ENCODE measurements at places on chromosomes 4 and X. TPM values are rescaled to one million over a fixed set of nuclear protein-coding genes. Genes with fewer than 3 reads are reported as not detected.

- no peak for DNase-seq
Observed at GRCh38 chr4:39348371-39349315, 17.5 kb downstream of the RFC1 start.

GRCh38 chr4:108092288-108092687, 76.4 kb downstream of the LEF1 start:
- no peak for DNase-seq

DNA sequence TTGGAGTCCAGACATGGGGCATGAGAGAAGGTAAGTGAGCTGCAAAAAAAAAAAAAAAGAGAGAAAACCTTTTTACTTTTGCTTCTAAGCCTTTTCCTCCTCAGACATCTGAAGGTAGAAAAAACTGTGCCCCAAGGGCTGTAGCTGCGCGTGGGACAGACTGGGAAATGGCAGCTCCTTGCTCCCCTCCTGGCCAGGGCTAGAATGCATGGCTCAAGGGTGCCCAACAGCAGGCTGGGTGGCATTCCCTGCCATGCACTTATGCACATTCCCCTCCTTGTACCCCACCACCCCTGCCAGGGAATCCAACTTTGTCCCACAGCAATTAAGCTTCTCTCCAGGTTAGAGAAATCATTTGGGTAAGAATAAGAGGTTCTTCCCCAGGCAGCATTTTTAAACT, 421.2 kb downstream of the TRAM1L1 start:
- no peak for DNase-seq

DNA sequence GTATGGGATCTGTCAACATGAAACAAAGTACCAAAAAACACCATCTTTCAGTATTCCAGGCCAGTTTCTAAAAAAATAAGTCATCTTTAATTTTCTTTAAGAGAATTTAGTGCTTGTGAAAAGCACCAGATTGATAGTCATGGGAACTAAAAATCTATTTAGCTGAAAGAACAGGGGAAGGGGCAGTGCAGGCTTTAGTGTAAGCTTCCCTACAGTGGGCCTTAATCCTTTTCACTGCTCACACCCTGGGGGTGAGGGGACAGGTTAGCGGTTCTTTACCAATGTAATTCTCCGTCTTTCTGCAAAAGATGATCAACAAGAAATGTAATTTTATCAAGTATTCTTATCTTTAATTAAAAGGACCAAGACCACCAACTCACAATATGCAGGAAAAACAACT, 47.1 kb downstream of the CHIC2 start:
- no peak for DNase-seq

GRCh38 chrX:1453951-1454785, 1.5 kb upstream of the ASMTL start:
- no peak for DNase-seq

- no peak for DNase-seq
Observed at GRCh38 chr4:182748949-182749348, 168.2 kb downstream of the DCTD start.

- DNase-seq = no peak
Observed at GRCh38 chr4:17427991-17428390, 83.9 kb downstream of the QDPR start.

DNA sequence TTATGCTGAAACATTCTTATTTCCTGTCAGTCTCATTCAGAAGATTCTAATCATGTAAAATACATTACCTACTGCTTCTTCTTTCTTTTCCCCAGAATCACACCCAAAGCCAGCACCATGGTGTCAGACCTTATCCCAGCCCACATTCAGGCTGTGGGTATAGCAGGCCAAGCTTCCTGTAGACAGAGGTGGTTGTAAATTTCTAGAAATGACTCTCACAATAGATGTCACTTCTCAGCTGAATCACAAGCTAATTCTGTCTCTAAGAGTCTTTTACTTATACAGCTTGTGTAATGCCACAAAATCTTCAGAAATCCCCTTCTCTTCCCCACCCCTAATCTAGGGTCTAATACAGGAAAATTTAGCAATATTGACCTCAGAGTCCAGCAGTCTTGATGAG, 239.6 kb downstream of the PARM1 start:
- DNase-seq = no peak

DNA sequence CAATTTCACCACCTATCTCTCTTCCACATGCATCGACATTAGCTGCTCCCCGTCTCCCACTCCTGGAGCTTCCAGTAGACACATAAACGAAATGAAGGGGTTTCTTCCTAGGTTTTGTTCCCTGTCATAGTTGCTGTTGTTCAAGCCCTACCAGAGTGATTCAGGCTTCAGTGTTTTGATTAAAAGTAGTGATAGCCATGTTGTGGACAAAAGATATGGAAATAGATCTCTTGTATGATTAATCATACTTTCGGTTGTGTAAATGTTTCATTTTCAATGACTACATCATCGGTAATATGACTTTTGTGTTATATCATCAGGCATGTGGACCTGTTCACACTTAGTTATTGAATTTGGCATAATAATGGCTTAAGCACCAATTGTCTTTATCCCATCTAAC, 96.5 kb upstream of the KLF3 start:
- no peak for DNase-seq

DNA sequence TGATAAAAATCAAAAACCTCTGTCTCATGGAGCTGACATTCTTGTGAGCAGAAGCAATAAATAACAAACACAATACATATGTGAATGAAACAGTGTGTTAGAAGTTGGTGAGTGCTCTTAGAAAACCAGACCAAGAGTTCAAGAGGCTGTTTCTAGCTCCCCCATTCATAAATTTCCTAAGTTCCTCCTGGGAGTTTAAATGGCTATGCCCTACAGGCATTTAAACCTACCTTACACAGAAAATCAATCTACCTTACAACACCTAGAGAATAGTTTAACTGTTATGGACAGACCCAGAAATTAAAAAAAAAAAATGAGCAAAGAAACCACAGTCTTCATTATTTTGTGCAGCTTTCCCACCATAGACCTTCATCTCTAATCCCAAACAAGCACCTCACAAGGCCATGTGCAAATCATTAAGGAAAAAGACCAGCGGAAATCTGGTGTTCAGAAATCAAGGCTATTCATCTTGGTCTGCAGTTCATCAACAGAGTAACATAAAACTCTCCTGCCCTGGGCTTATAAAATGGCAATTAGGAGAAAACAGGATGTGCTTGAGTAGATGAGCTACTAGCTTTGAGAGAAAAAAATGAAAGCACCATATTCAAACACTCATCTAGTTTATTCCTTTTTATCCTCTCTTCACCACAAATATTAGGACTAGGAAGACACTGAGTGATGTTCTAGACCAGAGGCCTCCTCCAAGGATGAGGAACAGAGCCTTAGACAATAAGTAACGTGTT, 147.2 kb downstream of the SHROOM3 start:
- DNase-seq = no peak

- no peak for DNase-seq
Observed at GRCh38 chrX:646228-646495, 15.6 kb downstream of the SHOX start.

GRCh38 chrX:7503251-7503650, 339.7 kb upstream of the VCX start:
- DNase-seq = no peak

- no peak for DNase-seq
Observed at GRCh38 chr4:5705647-5706320, 2.6 kb downstream of the EVC2 start.

- no peak for DNase-seq
Observed at GRCh38 chr4:68396756-68397155, 46.9 kb upstream of the YTHDC1 start.

DNA sequence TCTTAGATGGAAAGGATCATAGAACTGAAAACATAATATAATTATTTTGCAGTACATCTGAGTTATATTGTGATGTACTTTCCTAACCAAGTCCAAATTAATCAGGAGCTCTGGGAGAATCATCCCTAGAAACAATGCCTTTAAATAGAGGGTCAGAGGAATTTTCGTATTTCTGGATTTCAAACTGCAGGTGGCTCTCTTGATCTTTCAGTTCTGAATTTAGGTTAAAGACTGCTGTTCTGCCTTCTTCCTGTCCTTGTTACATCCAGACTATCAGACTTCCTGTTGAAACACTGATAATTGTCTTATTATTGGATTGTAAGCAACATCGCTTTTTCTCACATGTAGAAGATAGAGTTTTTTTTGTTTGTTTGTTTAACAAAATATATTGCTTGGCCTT, 142.7 kb downstream of the RPA4 start:
- DNase-seq = no peak

- DNase-seq = no peak
Observed at GRCh38 chr4:57320217-57320616, 210.0 kb upstream of the IGFBP7 start.

DNA sequence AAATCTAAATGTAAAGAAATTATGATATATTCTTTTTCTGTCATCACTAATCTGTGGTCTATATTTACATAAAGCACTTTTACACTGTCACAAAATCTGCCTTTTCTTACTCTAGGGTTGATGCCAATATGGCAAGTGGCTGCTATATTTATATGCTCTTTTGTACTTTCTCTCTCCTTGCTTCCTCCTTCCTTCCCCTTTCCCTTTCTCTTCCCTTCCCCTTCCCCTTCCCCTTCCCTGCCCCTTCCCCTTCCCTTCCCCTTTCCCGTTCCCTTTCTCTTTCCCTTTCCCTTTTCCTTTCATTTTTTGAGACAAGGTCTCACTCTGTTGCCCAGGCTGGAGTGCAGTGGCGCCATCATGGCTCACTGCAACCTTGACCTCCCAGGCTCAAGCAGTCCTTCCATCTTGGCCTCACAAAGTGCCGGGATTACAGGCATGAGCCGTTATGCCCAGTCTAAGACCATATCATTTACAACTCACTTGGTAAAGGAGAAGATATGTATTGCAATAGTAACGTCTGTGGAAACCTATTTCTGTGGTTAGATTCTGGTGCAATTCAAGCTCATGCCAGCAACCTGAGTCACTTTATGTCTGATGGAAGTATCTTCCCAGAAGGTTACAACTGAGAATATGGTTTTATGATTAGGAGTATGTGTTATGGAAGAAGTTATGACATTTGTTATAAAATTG, 13.9 kb upstream of the PLAC8 start:
- no peak for DNase-seq

DNA sequence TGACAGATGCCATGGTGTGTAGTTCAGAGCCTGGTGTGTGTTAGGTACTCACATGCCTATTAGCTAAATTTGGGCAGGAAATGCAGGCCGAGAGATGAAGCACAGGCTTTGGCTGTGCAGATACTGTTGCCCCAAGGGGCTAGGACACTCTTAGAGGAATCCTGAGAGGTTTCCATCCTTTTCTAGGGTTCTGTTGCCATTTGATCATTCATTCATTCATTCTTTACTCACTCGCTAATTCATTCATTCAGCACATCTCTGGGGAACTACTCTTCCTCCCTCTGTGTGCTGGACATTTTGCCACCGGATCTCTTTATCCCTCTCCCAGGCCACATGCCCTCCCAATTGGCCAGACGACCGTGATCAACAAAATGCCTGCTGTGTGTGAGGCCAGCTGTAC, 43.9 kb upstream of the NSG1 start:
- no peak for DNase-seq

- no peak for DNase-seq
Observed at GRCh38 chrX:47196098-47196497, 2.5 kb downstream of the UBA1 start.

- no peak for DNase-seq
Observed at GRCh38 chr4:121656269-121656641, 40.5 kb downstream of the ANXA5 start.

- no peak for DNase-seq
Observed at GRCh38 chr4:83832110-83832825, 296.4 kb downstream of the GPAT3 start.

DNA sequence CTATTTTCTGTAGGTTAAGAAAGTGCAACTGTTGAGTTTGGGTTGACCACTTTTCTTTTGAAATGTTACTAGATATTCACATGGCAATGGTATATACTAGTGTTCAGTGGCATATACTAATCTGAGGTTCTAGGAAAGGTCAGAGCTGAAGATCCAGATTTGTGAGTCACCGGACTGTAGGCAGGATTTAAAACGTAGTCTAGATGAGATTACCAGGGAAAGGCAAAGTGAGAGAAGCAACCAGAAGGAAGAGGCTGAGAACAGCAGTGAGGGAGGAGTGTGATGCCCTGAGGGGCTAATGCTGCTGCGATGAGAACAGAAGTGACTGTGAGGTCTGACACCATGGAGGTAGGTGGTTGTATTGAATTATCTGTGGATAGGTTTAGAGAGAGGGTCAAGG, 9.7 kb upstream of the PLA2G12A start:
- DNase-seq = no peak

DNA sequence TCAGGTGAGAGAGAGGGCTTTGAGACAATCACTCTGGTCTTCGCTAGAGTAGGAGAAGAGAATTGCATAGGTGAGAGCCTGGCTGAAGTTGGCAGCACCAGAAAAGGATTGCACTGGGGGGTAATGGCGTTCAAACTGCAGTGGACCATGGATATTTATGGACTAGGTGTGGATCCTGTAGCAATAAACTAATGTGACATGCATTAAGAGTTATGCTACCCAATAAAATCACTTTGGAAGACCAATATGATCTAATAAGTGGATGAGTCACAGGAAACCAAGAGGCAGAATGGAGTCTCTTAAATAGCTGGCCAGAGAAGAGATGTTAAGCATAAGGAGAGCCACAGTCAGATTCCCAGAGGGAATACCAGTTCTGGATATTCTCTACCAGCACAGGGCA, 259.8 kb downstream of the FBXO8 start:
- no peak for DNase-seq

DNA sequence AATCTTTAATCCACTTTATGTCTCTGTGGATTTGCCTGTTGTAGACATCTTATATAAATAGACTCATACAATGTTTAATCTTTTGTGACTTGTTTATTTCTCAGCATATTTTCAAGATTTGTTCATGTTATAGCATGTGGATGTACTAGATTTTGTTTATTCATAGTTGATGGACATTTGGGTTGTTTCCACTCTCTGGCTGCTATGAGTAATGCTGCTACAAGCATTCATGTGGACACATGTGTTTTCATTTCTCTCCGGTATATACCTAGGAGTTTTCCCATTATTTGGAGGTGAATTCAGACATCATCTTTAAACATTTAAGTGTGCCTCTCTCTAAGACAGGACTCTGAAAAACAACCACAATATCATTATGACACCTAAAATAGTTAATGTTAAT, 2.3 kb downstream of the IKBKG start:
- DNase-seq = no peak

RHOXF1 gene
- not detected for total RNA-seq

USP17L21 gene
- not detected for total RNA-seq

ATP1B4 gene
- not detected for total RNA-seq

EMD gene
- total RNA-seq = 56.2 TPM

XAGE2 gene
- total RNA-seq = not detected

ZDHHC15 gene
- 1.5 TPM for total RNA-seq

RNF175 gene
- 1.0 TPM for total RNA-seq

CSAG1 gene
- total RNA-seq = not detected

ADH1A gene
- total RNA-seq = not detected

LAP3 gene
- total RNA-seq = 52.0 TPM

RPS6KA6 gene
- total RNA-seq = 5.0 TPM

MAGEA12 gene
- total RNA-seq = not detected

WDFY3 gene
- 54.4 TPM for total RNA-seq

IL2 gene
- total RNA-seq = not detected

GPR119 gene
- total RNA-seq = not detected

PNMA6A gene
- total RNA-seq = 7.9 TPM

Data from kidney epithelial cell (primary cell).